Renal cortical epithelial cell (primary cell): ENCODE measurements at places on chromosomes 2 and 18. TPM values are rescaled to one million over a fixed set of nuclear protein-coding genes. Genes with fewer than 3 reads are reported as not detected.

The IHH gene
- total RNA-seq = 0.25 TPM in 1 of 2 replicates, not detected in the other

The FLACC1 gene
- total RNA-seq = 0.17 and 0.45 TPM in 2 replicates

The COL3A1 gene
- 1.6 and 18.2 TPM in 2 replicates for total RNA-seq

The UGT1A10 gene
- total RNA-seq = not detected in 2 replicates

The MC2R gene
- not detected in 2 replicates for total RNA-seq

The PIEZO2 gene
- under 0.01 and 0.30 TPM in 2 replicates for total RNA-seq

GRCh38 chr2:211144078-211144477, 587.7 kb downstream of the CPS1 start:
- peak; percentile 80 for DNase-seq

- peak; percentile 87 for DNase-seq
These were observed 16.4 kb downstream of the GEMIN6 start for GRCh38 chr2:38794235-38794946.

DNA sequence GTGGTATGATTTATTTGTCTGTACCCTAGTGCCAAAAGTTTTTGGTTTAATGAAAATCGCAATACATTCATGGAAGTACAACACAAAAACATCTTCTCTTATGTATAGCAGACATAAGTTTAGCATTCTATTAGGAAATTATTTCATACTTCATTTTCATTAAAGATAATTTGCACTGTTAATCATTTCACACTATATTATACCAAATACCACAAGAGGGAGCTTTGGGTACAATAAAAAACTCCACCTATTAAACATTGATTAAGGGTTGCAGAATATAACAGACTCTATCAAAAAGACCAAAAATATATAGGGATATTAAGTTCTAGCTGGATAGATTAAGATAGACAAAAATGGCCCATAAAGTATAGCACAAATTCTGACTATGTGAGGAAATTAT, 79.0 kb downstream of the SLC66A3 start:
- DNase-seq = peak; percentile 25

GRCh38 chr2:72573232-72573631, 252.6 kb downstream of the EXOC6B start:
- DNase-seq = no peak

DNA sequence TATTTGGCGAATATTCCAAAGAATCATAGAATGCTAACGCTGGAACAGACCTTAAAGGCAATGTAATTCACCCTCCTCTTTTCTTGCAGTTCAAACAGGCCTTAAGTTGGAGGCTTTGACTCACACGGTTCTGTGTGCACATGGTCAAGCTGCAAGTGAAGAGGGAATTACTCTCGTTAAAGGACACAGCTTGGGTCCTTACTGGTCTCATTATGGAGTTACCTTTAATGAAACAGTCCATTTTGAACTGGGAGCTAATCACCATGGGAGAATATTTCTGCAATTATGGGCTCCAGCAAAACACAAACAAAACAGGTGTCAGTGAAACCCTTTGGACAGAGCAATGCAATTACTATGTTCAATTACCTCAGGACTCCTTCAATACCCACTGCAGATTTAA, 135.5 kb downstream of the GAREM1 start:
- DNase-seq = no peak

- DNase-seq = no peak
These were observed 161.1 kb downstream of the CAMKMT start for GRCh38 chr2:44522846-44523245.

DNA sequence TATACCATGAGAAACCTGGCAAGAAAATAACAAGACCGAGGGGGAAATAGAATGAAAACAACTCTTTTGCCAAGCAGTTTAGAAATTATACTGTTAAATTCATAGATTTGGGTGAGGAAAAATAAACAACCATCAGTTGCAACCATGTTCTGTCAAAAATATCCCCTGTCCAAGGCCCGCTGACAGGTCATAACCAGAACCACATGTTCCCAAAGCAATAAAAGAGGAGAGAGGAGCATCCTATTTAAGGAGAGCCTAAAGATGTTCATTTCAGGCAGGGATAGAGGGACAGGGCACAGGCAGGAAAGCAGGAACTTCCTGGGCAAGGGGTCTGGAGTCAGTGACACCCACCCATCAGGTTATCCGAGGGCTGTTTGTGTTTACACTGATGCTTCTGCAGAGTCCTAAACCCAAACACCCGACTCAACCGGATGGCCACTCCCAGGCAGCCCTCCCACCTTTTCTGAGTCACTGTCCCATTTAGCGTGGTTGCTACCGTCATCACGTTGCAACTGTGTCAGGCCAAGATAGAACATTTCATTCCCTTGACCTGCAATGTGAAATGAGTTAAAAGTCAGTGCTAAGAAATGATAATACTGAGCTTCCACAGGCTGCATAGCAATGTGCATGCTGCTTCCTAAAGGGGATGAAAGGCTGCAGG, 468.3 kb upstream of the RAB12 start:
- DNase-seq = no peak

DNA sequence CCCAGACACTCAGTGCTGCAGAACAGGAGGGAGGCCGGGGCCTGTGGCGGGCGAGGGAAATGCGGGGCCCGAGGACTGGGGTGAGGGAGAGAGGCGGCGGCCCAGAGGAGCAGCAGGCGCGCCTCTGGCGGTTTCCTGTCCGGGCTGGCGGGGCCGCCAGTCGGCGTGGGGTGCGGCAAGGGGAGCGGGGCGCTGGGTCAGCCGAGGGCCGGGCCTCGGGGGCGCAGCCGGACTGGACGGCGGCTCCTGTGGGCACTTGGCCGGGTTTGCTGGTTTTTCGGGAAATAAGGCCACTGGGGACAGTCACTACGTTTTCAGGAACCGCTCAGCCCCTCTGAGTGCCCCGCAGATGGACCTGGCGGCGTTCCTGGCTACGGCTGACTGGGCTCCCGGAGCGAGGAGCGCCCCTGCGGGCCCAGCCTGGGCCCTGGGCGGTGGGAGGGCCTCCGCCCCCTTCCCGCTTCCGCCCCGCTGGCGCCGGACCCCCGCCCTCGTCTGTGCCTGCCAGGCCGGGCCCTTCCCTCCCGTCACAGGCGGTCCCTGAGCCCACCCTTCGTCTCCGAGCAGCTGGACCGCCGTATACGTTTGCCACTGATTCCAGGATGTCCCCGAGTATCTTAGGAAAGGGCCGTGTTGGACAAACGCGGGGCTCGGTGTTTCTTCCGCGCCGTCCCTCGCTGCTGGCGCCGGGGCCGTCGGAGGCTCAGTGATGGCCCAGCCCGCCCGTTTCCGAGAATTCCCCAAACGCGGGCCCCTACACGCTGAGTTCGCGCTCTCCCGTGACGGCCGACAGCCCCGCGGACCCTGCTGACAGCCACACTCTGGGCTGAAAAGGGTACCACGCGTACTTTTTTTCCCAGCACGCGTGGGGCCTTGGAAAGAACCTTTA, 84.6 kb downstream of the FAM210A start:
- no peak for DNase-seq

- peak; percentile 83 for DNase-seq
These were observed 112.3 kb downstream of the RAB3GAP1 start for GRCh38 chr2:135164431-135164830.

DNA sequence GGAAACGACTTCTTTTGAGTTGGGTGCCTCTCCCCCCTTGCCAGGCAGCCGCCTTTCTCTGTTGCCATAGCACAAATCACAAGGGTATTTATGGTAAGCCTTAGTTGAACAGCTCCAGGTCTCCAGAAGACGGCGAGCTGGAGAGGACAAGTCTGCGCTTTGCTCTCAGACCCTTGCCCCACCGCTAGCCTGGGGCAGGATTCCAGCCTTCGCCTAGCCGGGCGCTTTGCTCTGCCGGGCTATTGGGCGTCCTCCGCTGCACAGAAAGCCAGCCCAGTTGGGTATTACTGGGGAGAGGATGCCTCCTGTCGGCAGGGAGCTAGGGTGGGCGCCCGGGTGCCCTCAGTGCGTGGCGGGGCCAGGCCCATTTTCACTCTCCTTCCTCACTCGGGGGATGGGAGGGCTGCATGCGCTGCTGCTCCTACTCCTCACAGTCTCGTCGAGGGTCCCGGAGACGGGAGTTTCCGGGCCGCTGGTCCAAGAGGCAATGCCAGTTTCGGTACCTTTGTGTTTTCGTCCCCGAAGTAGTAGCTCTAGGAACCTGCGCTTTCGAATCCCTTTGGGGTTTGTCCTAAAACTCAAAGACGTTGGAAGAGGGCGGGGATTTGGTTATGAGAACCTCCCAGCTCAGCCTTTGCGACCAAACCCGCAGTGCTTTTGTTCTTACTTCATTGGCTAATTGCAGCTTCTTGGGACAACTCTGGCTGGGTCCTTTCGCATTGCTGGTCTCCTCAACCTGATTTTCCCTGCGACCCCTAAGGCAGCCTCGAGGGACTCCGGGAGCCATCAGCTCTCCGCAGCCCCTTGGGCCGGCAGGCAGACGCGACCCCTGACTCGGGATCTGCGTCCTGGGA, 3.6 kb upstream of the DLX2 start:
- DNase-seq = no peak

- no peak for DNase-seq
These were observed 20.2 kb downstream of the NFE2L2 start for GRCh38 chr2:177244244-177244771.

DNA sequence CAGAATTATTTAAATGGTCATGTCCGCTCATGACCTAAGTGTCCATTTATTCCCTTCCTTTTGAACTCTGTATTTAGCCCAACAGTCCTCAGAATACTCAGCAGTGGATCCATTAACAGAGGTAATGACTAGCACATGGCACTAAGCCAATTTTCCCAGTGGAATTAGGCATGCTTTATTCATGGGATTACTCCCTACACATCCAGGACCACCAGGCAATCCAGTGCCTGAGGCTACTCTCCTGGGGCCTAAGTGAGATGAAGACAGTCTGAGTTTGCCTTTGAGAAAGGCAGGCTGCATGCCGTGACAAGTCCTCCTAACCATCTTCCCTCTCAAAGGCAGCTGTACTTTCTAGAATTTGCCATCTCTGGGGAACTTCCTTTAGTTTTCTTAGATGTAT, 128.6 kb downstream of the SPOPL start:
- no peak for DNase-seq

DNA sequence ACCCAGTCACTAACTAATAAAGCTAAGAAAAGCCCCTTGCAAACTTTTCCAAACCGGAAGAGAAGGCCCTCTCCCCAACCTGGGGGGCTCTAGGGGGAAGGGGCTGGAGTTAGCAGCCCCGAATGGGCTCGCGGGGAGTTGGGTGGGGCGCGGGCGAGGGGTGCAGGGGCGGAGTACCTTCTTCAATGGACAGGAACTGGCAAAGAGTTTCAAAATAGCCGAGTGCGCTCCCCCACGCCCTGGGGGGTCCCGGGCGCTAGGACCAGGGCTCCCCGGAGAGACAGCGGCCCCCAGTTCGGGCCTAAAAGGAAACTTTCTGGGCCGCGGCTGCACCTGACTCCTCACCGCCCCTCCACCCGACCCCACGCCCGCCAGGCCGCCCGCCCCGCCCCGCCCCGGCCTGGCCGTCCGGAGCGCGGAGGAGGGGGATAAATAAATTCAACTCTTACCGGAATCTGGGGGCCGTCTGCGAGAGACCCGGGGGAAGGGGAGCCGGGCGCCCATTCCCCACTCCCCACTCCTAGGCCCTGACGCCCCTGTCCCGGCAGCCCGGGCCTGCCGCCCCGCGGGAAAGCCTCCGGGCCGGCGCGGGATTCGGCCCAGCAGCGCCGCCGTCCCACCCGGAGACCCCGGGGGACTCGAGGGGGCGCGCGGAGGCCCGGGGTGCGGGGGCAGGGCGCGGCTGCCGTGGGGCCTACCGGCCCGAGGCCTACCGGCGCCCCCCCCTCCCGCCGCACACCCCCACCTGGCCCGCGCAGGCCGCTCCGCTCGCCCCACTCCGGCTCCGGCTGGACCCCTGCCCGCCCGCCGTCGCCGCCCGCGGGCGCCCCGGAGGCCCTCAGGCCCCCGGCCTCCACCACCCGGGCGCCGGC, 868 bp downstream of the INO80D start:
- DNase-seq = no peak

- DNase-seq = no peak
These were observed 510.9 kb upstream of the NRP2 start for GRCh38 chr2:205171261-205171940.

GRCh38 chr18:28075501-28075900, 101.4 kb downstream of the CDH2 start:
- DNase-seq = no peak

DNA sequence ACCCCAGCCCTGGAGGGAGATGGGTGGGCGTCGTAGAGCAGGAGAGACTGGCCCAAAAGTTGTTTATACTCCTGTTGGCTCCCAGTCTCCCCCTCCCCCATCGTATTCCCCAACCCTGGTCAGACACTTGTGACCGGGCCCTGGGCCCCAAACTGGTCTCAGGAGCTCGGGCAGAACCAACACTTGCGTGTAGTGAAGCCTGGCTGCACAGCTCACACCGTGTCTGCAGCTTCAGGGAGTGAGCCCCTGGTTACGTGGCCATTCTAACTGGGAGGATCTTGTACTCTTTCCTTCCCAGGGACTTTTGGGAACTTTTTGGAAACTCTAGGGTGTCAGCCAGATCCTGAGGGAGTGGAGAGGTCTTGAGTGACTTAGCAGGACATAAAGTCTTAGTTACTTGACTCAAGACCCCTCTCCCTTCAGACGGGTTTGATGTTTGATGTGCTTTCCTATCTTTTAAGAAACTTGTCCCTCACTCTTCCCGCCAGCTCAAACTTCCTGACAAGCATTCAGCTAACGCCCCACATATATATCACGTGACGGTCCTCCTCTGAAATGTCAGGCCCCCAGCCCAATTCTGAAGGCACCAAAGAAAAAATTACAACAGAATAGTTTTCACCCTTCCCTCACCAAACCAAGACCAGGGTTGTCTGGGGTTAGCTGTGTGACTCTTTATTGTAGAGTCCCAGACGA, 2.3 kb downstream of the PKDCC start:
- DNase-seq = no peak

- no peak for DNase-seq
These were observed 27.0 kb downstream of the TFPI start for GRCh38 chr2:187527262-187527661.

- DNase-seq = no peak
These were observed 43.1 kb upstream of the EML4 start for GRCh38 chr2:42125841-42126594.

DNA sequence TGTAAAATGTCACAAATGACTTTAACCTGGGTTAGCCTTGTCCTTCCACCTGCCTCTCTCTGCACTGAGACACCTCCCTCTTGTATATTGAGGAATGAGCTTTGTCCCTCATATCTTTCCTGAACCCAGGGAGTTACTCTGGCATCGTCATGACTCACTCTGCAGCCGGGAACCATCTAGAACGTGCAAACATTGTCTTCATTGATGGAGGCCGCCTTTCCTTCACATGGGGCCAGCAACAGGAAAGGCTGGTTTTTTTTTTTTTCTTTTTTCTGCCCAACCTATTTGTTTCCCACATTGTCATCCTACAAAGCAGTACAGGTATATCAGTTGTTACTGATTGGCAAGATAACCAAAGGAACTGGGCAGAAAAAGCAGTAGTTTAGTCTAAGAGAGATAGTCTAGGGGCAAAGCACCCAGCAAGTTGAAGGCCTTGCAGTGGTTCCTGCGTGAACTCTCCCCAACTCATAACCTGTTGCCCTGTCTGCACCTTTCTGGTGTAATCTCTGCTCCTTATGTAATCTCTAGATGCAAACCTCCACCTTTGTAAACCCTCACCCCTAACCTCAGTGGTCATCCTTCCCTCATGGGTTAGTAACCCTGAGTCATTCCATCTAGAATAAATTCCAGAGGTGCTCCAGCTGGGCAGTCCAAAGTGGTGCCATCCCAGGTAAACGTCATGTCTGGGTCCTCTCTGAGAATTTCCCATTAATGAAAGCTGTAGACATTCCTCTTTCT, 38.3 kb downstream of the SLC40A1 start:
- DNase-seq = no peak

- no peak for DNase-seq
These were observed 70.4 kb upstream of the ST3GAL5 start for GRCh38 chr2:85959185-85959584.
